SK-N-MC (cell line): ENCODE measurements at places on chromosomes 11 and 22.

DNA sequence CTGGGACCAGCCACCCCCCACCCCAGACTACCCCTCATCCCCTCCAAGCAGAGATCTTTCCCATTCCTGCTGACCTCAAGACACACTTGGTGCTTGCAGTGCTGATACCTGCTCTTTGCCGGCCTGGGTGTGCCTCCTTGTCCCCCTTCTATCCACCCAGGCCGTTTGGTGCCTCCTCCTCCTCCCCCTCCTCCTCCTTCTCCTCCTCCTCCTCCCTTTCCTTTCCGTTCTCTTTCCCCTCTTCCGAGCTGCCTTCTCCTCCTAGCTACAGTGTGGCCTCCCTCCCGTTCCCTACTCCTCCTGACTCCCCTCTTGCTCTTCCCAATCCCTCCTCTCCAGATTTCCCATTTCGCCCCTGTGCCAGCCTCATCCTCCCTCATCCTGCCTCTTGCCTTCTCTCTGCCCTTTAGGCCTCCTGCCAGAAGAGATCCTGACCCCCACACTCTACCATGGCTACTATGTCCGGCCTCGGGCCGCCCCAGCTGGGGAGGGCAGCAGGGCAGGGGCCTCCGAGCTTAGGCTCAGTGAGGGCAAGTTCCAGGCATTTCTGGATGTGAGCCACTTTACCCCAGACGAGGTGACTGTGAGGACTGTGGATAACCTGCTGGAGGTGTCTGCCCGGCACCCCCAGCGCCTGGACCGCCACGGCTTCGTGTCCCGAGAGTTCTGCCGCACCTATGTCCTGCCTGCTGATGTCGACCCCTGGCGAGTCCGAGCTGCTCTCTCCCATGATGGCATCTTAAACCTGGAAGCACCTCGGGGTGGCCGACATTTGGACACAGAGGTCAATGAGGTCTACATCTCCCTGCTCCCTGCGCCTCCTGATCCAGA is 712 bp downstream of the HSPB2 start:
- DNase-seq = no peak

- DNase-seq = no peak
Measured at GRCh38 chr11:78111298-78111697, 28.1 kb downstream of the ALG8 start.

DNA sequence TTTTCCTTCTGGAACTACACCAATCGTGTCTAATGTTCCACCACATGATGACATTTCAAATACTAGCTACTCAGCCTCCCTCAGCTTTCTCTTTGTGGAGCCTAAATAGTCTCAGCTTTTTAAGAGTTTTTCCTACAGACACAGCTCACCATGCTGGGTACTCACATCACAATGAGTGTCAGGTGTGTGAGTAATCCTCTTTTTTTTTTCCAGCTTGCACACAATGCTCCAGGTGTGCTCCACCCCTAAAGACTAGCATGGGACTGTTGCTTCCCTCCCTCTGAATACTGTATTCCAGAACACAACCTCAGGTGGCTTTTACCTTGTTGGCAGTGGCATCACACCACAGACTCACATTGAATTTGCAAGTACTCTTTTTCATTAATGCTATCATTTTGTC is 11.7 kb downstream of the BTG4 start:
- DNase-seq = no peak

GRCh38 chr11:130882138-130882551 is 34.1 kb downstream of the SNX19 start:
- no peak for DNase-seq

GRCh38 chr22:37324340-37325038 is 42.2 kb downstream of the CYTH4 start:
- DNase-seq = no peak

- DNase-seq = no peak
Measured at GRCh38 chr11:129249351-129249750, 57.2 kb upstream of the ARHGAP32 start.

DNA sequence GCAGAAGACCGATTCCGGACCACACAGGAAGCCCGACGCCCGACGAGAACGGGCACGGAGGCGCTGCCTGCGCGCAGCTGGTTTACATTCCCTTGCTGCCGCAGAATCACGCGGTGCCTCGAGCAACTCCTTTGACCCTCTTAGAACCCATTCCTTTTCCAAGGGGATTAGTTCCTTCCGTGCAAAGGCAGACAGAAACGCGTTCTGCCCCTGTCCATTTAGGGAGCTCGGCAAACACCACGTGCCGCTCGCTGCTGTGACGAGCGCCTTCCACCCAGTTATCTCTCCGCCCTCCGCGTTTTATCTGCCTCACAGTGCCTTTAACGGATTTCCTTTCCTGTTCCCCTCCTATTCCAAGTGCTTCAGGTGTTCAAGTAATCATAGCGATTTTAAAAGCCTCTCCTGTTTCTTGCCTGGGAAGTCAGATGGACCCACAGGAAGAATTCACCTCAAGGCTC is 24.1 kb upstream of the MICAL3 start:
- no peak for DNase-seq

DNA sequence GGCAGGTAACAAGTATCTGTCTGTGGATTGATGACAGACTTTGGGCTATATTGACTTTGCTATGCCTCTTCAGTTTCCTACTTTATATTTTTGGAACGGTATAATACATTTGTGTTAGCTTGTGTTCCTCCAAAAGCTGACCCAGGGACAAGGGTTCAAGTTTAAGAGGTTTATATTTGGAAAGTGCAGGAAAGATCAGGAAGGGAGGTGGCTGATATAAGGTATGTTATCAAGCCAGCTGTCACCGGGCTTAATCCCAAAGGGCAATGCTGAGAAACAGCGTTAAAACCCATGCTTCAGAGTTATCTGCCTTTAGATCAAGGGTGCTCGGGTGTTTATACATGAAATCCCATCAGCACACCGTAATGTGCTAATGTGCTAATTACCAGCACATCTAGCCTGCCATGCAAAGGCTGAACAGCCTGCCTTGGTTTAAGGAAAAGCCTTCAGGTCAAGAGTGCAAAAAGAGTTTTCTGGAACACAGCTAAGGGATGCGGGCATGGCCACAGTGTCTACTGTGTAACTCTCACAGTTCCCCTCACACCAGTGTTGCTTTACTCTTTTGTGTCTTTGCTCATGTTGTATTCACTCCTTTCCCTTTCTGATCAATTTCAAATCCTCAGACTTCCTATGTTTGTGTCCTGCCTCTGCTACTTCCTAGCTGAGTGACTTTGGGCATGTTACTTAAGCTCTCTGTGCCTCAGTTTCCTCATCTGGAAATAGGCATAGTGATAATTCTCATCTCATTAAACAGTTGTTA is 77.5 kb downstream of the BDNF start:
- DNase-seq = no peak

- DNase-seq = peak; percentile 55
Measured at GRCh38 chr11:123302751-123303195, 107.7 kb upstream of the CLMP start.

DNA sequence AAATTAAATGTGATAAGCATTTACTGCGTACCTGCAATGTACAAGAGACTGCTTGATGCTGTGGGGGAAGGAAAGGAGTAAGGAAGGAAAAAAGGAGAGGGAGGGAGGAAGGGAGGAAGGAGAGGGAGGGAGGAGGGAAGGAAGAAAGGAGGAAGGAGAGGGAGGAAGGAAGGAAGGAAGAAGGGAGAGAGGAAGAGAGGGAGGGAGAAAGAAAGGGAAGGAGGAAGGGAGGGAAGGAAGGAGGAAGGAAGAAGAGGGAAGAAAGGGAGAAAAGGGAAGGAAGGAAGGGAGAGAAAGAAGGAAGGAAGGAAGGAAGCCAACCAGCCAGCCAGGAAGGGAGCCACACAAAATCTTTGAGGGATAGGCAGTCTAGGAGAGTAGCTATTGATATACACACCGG is 44.0 kb upstream of the MYO18B start:
- no peak for DNase-seq

GRCh38 chr11:68966894-68967780 is 13.6 kb downstream of the MRGPRD start:
- DNase-seq = no peak

GRCh38 chr11:13038366-13038765 is 29.2 kb downstream of the RASSF10 start:
- DNase-seq = no peak

- no peak for DNase-seq
Measured at GRCh38 chr11:22431106-22431505, 92.9 kb downstream of the SLC17A6 start.

GRCh38 chr11:76256448-76256847 is 50.1 kb upstream of the WNT11 start:
- DNase-seq = no peak

DNA sequence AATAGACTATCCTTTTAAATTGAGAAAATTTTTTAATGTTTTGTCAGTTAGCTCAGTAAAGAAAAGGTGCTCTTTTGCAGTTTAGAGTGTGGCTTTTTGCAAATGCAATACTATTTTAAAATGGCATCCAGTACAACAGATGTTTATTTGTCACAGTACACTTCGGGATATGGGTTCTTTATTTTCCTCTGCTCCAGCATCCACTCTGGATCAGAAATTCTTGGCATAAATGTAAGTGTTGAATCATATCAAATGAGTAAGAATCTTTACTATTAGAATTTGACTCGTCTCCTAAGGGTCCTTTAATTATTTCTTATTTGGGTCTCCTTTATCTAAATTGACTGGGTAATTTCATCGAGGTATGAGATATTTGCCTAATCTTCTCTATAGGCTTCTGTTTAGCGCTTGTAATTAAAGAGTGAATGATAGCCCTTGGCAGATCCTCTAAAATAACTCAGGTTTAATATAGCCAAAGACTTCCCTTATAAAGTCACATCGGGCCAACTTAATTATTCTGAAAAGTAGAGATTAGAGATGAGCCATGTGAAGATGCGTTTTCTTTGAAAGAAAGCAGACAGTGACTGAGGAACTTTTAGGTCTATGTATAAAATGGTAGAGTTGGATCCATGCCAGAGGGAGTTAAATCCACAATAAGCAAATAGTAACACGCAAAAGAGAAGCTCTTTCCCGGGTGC is 132.7 kb downstream of the CASP12 start:
- DNase-seq = no peak

DNA sequence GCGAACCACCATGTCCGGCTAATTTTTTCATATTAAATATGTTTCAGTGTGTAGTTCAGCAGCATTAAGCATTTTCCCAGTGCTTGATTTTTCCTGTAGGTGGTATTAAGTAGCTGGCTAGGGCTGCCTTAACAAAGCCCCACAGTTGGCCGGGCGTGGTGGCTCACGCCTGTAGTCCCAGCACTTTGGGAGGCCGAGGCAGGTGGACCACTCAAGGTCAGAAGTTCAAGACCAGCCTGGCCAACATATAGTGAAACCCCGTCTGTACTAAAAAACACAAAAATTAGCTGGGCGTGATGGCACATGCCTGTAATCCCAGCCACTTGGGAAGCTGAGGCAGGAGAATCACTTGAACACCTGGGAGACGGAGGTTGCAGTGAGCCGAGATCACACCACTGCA is 33.5 kb upstream of the TOLLIP start:
- no peak for DNase-seq

- no peak for DNase-seq
Measured at GRCh38 chr11:111361052-111361801, 17.8 kb downstream of the POU2AF1 start.

GRCh38 chr11:64489831-64490441 is 101.1 kb upstream of the SLC22A12 start:
- no peak for DNase-seq

DNA sequence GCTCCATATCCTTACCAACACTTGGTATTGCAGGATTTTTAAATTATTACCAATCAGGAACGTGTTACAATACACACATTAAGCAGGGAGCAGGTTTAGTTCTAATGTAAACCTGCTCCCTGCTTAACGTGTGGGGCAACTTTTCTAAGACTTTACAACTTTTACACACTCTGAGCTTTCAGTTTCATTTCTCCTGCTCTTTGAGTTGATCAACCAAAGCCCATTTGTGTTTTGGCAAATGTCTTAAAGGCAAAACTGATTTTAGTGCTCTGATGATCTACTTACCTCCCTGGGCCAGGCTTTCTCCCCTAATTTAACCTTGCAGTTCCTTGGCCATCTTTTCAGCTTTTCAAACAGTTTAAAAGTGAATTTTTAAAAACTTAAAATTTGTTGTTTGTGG is 70.9 kb downstream of the ZBTB44 start:
- DNase-seq = no peak

- no peak for DNase-seq
Measured at GRCh38 chr11:37595845-37596244, 997.8 kb upstream of the RAG2 start.

DNA sequence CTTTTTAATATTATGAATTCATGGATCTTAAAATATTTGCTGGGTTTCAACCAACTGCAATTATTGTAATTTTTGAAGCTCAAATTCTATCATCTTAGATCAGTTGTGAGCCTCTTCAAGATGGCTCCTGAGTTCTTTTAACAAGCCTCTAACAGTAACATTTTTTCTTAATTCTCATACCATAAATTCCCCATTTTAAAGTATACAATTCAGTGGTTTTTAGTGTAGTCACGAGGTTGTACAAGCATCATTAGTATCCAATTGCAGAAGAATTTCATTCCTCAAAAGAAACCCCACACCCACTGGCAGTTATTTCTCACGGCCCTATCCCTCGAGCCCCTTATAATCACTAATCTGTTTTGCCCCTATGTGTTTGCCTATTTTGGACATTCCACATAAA is 270.8 kb downstream of the SBF2 start:
- DNase-seq = no peak

DNA sequence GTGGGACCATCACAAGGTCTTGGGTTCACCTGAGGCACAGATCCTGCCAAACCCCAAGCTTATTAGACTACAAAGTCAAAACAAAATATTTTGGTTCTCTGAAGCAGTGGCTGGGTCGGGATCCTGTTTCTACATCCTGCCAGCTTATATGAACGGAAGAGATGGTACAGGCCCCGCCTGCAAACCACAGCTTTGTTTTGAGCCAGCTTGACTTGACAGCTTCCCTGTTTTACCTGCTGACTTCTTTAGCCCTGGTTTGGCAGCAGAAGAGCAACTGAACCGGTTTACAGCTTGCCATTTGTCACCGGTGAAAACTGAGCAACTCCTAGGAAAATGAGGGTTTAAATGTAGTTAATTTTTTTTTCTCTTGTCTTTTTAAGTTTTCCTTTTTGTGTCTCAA is 11.4 kb downstream of the PACS1 start:
- DNase-seq = no peak
